ENCODE measurements at places on chromosomes 1 and 21.
A peak's percentile ranks its signal among the peaks of the same experiment; 100 is the strongest.

DNA sequence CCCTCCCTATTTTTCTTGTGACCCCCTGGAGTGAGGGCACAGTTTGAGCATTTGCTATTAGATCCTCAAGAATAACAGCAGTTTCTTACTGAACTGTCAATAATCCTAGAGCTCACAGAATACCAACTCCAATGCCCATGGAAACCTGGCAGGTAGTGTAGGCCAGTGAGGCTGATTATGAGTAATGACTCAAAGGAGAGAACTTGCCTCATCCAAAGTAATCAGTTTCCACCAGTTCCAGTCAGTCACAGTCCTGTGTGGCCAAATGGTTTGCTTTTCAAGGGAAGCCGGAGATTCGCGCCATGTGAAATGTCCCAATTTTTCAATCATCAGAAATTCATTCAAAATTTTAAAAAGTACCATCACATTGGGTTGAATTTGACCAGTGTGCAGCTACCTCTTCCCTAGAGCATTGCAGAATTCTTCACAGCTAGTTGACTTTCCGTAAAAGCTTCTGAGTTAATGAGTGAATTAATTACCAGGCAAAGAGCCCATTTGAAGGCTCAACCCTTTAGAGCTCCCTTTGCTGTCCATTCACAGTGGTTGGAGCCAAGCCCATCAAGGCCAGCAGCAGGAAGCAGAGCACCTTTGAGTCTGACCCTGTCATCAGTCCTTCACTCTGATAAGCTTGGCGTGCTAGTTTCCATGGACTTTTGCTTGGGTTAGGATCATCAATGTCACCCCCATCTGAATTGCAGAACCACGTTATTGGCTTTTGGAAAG is 170.3 kb downstream of the KAZN start:
- no peak for DNase-seq

DNA sequence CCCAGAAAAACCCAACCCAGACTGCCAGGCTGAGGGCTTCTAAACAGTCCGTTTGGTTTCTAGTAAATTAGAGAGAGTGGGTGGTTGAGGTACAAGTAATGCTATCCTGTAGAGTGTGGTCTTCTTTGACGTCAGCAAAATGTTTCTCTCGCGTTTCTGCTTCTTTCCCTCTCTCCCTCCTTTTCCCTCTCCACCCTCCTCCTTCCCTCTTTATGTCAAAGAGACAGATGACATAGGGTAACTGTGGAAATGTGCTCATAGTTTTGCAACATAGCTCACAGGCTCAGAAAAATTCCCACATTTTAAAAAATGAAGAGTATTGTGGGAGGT is 158.3 kb downstream of the TOMM20 start:
- peak; percentile 42 for DNase-seq

DNA sequence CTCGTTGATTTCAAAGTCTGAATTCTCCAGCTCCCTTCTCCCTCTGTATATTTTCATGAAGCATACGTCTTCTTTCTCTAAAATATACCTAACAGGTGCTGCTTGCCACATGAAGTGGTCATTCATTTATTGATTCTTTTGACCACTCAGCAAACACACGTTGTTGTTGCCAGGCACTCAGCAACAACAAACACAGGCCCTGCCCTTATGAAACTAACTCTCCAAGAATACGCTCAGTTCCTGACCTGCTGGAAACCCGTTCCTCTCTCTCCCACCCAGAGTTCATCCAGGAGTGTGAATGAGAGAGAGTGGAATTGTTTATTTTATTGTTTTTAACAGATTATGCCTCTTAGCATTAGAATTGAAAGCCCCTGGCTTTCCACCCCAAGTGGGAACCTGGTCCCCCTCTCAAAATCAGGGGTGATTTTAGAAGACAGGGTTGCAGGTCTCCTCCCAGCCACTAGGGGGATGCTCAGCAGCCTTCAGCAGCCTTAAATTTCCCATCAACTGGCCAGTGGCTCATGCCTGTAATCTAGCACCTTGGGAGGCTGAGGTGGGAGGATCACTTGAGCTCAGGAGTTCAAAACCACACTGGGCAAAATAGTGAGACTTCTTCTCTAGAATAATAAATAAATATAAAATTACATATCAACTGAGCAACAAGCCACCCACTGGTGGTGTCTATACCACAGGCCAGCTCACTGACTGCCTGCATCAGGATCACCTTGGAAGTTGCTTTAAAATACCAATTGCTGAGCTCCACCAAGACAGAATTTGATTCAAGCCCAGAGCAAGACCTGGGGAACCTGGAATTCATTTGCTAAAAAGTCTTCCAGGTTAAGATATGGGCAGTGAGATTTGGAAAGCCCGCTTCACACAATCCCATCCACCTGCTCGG is 181.0 kb upstream of the KLHDC7A start:
- DNase-seq = no peak

DNA sequence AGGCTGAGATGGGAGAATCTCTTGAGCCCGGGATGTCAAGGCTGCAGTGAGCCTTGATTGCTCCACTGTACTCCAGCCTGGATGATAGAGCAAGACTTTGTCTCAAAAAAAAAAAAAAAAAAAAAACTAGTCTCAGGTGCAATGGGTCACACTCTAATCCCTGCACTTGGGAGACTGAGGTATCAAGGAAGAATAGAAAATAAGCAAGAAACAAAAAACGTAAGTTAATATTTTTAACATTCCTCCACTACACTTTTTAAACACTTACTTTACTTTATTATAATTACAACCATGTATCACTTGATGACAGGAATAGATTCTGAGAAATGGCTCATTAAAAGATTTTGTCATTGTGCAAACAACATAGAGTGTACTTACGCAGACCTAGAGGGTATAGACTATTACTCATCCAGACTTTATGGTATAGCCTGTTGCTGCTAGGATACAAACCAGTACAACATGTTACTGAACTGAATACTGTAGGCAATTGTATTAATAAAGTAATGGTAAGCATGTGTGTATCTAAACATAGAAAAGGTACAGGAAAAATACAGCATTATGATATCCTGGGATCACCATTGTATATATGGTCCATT is 1244.1 kb upstream of the ADGRL4 start:
- DNase-seq = no peak

- DNase-seq = peak; percentile 22
Observed at GRCh38 chr1:176885751-176886150, 278.8 kb downstream of the ASTN1 start.

DNA sequence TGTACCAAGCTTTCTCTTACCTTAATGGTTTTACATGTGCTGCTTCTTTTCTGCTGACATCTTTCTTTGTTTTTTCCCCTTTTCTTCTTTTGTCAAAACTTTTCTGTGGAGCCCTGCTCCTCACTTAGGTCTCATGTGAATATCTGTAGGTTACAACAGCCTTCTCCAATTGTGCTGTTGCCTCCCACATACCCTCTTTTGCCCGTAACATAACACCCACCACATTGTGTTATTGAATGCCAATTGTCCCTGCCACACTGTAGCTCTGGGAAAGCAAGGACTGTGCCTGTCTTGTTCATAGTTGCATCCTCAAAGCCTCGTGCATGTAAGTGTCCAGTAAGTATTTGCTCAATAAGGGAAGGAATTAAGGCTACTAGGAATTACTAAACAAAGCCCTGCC is 46.3 kb upstream of the AKT3 start:
- no peak for DNase-seq

DNA sequence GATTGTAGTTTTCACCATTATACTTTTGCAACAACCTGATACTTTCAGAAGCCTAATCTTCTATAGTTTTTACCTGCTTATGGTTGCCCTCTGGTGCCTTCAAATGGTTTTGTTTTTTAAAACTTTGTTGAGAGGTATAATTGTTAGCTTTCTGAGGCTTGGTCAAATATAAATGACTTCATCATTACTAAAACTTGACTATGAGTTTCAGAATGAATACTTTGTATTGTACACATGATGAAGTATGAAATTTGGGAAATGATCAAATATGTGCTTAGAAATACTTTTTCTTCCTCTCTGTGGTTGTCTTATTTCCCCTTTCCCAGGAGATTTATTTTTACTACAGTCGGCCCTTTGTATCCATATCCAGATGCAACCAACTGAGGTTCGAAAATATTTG is 151.8 kb upstream of the B3GALT2 start:
- DNase-seq = no peak
